ENCODE measurements at places on chromosomes 11 and 22. TPM values are rescaled to one million over a fixed set of nuclear protein-coding genes. Genes with fewer than 3 reads are reported as not detected.

GRCh38 chr11:110755941-110756340 is 43.7 kb upstream of the ARHGAP20 start:
- H3K36me3 ChIP-seq: no peaks in the 10 kb centered on the region
- no peak overlapping the region for H3K27ac ChIP-seq
- H3K27me3 ChIP-seq: no peaks in the 10 kb centered on the region
- H3K4me3 ChIP-seq: no peak overlapping the region

DNA sequence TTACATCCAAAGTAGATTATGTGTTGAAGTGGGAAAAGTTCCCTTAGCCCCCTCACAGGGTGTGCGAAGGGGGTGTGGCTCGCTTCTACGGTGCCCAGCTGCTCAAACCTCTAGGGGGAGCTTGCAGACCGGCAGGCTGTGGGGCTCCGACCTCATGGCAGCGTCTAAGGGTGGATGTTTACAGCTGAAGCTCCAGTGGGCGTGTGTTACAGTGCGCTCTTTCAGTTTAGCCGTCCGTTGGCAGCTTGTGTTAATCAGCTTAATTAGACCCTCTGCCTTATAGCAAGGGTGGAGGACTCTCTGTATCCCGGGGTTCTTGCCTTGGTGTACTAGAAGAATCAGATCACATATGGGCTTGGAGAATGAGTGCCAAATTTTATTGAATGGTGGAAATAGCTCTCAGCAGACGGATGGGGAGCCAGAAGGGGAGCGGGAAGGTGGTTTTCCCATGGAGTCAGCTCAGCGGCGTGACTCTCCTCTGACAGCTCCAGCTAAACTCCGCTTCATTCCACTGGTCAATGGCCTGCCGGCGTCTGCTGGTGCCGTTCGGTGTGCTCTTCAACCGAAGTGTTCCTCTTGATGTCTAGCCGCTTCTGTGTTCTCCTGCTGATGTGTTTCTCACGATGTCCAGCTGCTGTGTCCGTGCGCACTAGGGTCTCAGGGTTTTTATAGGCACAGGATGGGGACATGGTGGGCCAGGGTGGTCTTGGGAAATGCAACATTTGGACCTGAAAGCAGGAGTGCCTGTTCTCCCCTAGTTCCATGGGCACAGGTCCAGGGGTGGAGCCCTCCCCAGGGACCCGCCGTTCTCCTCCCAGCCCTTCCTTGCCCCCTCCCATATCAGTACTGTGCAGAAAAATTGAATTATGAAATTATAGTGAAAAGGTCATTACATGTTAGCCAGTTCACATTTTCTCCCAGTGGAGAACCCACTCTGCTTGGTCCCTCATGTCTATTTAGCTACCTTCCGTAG is 28.6 kb upstream of the OR10G7 start:
- H3K27ac ChIP-seq: no peak overlapping the region
- no peaks in the 10 kb centered on the region for H3K27me3 ChIP-seq
- no peak overlapping the region for H3K4me3 ChIP-seq
- no peak for DNase-seq
- no peaks in the 10 kb centered on the region for H3K36me3 ChIP-seq

DNA sequence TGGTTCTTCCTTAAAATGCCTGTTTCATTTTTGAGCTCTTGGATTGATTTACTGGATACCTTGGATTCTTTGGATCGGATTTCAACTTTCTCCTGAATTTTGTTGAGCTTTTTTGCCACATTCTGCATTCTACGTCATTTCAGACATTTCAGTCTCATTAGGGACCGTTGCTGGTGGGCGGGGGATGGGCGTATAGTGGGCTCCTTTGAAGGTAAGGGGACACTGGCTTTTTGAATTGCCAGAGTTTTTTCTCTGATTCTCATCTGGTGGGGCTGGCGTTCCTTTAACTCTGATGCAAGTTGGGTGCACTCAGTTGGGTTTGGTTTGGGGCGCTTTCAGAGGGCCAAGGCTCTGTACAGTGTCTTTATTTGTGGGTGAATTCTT is 216.5 kb downstream of the DYNC2H1 start:
- no peak overlapping the region for H3K27ac ChIP-seq
- no peak for DNase-seq
- no peaks in the 10 kb centered on the region for H3K27me3 ChIP-seq
- no peaks in the 10 kb centered on the region for H3K4me1 ChIP-seq

DNA sequence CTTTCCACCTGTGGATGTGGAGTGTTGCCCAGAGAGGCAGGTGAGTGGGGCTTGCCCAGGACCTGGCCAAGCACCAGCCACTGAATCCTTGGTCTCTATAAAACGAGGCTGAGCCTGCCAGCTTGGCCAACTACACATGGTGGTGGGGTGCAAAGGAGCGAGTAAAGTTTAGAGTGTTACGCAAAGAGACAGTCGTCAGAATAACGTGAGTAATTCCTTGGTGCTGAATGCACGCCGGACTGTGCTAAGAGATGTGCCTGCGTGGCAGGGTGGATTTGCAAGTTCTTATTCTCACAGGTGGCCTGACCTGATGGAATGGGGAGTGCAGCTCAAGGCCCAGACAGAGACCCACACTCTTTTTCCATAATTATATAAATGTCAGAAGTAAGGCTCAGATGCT is 88.6 kb upstream of the B3GAT1 start:
- H3K4me1 ChIP-seq: no peaks in the 10 kb centered on the region
- H3K27me3 ChIP-seq: peaks cover 5% of the 10 kb centered on the region
- H3K4me3 ChIP-seq: no peak overlapping the region
- H3K36me3 ChIP-seq: no peaks in the 10 kb centered on the region
- no peak for DNase-seq
- no peak overlapping the region for H3K27ac ChIP-seq

- no peak for DNase-seq
- no peak overlapping the region for H3K4me3 ChIP-seq
- H3K36me3 ChIP-seq: no peaks in the 10 kb centered on the region
Measured at GRCh38 chr11:71466358-71466757, 13.4 kb downstream of the NADSYN1 start.

The LYVE1 gene
- total RNA-seq: 104 TPM

The TSSK2 gene
- not detected for total RNA-seq

The DRD4 gene
- total RNA-seq: 0.90 TPM

GRCh38 chr11:128098781-128099180 is 488.6 kb downstream of the ETS1 start:
- no peak for DNase-seq
- no peak overlapping the region for H3K4me3 ChIP-seq
- no peaks in the 10 kb centered on the region for H3K36me3 ChIP-seq
- no peak overlapping the region for H3K27ac ChIP-seq
- H3K4me1 ChIP-seq: no peaks in the 10 kb centered on the region

DNA sequence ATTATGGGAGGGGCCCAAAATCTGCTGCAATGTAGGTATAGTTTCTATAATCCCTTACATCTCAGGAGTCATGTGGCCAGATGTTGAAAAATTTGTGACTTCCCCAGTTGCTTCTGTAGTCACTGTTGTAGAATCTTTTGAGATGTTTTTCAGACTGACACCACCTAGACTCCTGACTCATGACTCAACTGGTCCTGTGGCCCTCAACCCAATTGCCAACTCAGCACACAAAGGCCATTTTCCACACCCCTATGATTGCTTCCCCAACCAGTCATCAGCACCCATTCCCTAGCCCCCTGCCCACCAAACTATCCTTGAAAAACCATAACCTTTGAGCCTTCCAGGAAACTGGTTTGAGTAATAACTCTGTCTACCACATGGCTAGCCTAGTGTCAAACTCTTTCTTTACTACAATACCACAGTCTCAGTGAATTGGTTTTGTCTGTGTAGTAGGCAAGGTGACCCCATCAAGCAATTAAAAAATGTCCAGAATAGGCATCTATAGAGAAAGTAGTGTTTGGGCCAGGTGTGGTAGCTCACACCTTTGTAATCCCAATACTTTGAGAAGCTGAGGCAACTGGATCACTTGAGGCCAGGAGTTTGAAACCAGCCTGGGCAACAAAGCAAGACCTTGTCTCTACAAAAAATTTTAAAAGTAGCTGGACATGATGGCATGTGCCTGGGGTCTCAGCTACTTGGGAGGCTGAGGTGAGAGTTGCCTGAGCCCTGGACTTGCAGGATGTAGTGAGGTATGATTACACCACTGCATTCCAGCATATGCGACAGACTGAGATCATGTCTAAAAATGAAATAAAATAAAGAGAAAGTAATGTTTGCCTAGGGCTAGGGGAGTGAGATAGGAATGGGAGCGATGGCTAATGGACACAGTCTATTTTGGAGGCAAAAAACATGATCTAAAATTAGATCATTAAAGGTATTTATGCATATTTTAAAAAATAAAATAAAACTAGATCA is 24.1 kb upstream of the FEZ1 start:
- H3K4me3 ChIP-seq: no peak overlapping the region
- no peaks in the 10 kb centered on the region for H3K36me3 ChIP-seq
- DNase-seq: no peak
- H3K27ac ChIP-seq: no peak overlapping the region

- H3K36me3 ChIP-seq: no peaks in the 10 kb centered on the region
- H3K27ac ChIP-seq: no peak overlapping the region
- H3K4me1 ChIP-seq: peaks cover 26% of the 10 kb centered on the region
- DNase-seq: no peak
- H3K4me3 ChIP-seq: no peak overlapping the region
Measured at GRCh38 chr11:119623682-119624081, 105.3 kb downstream of the NECTIN1 start.

The KLHDC7B gene
- total RNA-seq: not detected

DNA sequence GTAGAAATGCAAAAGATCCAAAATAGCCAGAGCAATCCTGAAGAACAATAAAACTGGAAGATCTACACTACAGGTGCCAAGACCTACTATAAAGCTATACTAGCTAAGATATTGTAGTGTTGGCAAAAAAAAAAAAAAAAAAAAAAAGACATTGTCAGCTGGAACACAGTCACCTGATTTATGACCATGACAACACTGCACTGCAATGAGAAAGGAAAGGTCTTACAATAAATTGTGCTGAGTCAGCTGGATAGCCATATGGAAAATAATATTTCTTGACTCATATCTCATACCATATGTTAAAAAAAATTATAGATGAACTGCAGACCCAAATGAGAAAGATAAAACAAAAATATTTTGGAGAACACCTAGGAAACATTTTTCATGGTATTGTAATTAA is 3.1 kb upstream of the PANX3 start:
- no peak overlapping the region for H3K27ac ChIP-seq
- no peaks in the 10 kb centered on the region for H3K4me1 ChIP-seq
- no peaks in the 10 kb centered on the region for H3K36me3 ChIP-seq
- DNase-seq: no peak
- no peaks in the 10 kb centered on the region for H3K27me3 ChIP-seq
- no peak overlapping the region for H3K4me3 ChIP-seq

DNA sequence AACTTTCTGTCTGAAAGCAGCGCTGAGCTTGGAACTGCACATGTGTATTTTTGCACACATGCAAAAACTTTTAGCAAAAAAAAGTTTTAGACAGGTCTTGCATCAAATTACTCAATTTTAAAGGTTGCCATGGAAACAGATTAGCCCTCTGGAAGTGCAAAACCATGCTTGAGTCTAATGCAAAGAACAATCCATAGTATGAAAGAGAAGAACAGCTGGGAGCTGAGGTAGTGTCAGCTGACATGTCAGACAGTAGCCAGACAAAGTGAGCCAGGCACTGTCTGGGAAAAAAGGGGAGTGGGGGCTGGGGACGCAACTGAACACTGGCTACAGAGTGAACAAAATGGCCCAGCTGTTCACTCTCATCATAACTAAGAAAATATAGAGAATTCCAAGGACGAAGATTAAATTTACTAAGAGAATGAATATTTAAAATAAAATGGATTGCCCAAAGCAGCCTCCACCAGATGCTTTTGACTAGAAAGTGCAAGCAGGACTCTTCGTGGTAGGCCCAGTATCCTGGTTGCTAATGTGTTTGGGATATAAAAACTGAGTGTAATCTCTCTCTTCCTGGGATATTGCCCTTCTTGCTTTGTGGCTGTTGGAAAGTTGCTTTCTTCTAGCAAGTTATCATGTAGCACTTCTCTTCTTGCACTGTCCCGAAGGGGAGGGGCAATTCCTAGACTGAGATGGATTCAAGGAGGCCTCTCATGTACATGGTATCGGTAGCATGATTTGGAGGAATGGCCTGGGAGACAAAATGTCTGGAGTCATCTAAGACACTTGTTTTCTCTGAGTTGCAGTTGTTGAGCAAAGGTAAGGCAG is 434.1 kb upstream of the FAT3 start:
- no peaks in the 10 kb centered on the region for H3K27me3 ChIP-seq
- H3K36me3 ChIP-seq: no peaks in the 10 kb centered on the region
- H3K27ac ChIP-seq: no peak overlapping the region
- H3K4me1 ChIP-seq: no peaks in the 10 kb centered on the region
- H3K4me3 ChIP-seq: no peak overlapping the region

DNA sequence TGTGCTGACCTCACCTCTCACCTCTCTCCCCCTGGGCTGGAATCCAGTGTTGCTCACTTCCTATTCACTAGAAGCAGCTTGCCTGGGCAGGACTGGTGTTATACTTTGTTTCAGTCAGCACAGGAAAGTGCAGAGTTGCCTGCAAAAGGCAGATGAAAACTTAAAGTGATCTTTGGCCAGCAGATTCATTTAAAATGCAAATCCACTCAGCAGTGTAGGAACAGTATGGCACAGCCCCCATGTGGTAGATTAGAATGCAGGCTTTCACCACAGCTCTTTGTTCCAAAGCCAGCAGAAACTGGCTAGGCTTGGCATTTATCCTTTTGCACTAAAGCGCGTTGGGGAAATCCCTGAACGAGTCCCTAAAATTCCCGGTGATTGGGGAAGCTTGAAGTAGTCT is 301.2 kb downstream of the OR4C45 start:
- no peaks in the 10 kb centered on the region for H3K36me3 ChIP-seq
- DNase-seq: no peak
- no peaks in the 10 kb centered on the region for H3K27me3 ChIP-seq
- H3K27ac ChIP-seq: no peak overlapping the region

DNA sequence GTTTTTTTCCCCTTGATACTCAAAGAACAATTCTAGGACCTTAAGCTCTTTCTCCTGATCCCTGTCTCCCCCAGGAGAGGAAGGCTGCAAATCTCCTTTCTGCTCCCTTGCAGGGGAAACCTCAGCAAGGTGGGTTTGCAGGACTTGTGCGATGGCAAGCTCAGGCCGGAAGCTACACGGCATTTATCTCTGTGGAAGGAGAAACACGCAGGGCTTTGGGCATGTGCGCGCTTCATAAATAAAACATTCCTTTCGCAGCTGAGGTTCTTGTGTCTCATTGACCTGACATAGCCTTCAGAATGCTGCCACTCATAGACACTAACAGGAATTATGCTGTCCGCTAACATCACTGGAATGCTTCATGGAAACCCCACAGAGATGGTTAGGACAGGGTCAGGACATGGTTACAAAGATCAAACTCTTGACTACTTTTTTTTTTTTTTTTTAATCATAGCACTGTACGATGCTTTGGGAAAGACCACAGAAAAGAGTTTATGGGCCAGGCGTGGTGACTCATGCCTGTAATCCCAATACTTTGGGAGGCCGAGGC is 42.6 kb downstream of the SLN start:
- no peaks in the 10 kb centered on the region for H3K27me3 ChIP-seq
- no peak overlapping the region for H3K4me3 ChIP-seq
- no peaks in the 10 kb centered on the region for H3K4me1 ChIP-seq
- DNase-seq: no peak
- H3K27ac ChIP-seq: no peak overlapping the region
